Effector memory CD8-positive, alpha-beta T cell (primary cell): ENCODE measurements at places on chromosomes 6 and 20.

DNA sequence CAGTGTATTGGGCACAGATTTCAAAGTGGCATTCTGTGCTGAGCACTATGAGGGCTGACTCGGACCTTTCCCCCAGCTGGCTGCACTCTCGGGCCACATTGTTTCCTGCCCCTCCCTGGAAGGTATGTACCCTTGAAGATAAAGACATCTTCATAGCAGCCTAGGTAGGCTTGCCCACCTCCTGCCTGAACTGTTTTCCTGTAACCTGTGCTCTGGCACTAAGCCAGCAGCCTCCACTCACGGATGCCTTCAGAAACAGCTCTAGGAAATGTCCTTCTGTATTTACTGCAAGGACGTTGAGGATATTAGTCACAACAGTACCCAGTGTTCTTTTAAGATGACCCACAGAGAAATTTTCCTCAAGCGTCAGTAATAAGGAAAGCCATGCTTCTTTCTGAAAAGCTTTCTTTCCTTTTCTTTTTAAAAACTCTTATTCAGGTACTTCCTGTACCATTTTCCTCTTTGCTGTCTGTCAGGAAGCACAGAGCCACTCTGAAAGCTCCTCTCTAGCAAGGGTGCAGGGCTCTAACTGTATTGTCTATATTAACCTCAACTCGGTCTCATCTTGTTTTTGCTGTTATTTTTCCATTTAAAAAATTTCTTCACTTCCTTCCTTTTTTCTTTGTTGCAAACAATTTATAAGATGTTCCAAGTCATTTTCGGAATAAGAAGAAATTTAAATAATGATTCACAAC is 43.5 kb downstream of the TTI1 start:
- peak overlapping the region; percentile 66 for H3K4me3 ChIP-seq
- H3K4me1 ChIP-seq: peaks cover 24% of the 10 kb centered on the region
- H3K36me3 ChIP-seq: peaks cover 15% of the 10 kb centered on the region
- DNase-seq: no peak

DNA sequence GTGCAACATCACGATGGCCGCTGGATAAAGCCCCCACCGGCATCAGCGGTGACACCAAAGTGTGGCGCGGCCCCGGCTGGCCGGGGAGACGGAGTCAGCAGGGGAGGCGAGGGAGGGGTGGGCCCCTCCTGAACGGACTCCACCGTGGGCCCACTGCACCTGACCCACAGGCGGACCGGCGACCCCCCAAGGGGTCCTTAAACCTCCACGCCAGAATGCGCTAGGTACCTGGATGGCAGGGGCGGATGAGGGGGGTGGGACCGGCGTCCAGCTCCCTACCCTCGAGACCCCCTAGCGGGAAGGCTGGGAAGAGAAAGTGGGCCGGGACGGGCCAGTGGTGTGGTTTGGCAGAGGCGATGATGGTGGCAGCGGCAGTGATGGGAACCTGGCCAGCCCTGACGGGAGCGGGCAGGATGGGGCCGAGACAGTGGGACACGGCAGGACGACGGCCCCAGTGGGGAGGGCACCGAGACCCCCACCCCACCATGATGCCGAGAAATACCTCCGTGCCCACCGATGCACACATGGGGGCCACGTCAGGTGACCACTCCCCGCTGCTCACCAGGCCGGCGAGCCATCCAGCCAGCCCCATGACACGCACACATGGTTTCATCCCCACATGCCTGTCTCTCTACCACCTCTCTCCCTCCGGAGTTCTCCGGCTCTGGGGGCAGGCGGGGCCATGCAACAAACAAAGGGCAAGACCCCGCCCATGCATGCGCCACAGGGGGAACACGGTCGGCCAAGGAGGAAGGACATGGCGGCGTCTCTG is 771.9 kb upstream of the DEFB115 start:
- DNase-seq: no peak
- H3K36me3 ChIP-seq: peaks cover 4% of the 10 kb centered on the region
- no peak overlapping the region for H3K27ac ChIP-seq
- H3K4me3 ChIP-seq: no peak overlapping the region
- no peaks in the 10 kb centered on the region for H3K4me1 ChIP-seq
- no peaks in the 10 kb centered on the region for H3K27me3 ChIP-seq

DNA sequence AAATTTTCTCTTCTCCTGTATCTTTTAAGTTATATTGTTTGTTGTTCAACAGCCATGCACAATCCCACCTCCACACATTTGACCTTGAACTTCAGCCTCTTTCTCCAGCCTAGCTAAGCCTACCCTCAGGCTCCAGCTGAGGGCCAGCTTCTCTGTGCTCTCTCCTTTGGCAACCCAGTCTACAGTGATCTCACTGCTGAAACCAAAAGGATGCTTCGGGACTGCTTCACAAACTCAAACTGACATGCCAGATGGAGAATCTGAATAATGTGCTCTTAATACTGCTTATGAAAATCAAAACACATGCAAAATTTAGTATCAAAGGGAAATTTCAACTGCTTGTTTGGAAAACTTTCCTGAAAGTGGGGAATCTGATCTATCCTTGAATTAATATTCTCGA is 16.1 kb upstream of the RIN2 start:
- no peak for DNase-seq
- H3K27ac ChIP-seq: no peak overlapping the region
- H3K36me3 ChIP-seq: no peaks in the 10 kb centered on the region
- peaks cover 15% of the 10 kb centered on the region for H3K27me3 ChIP-seq

GRCh38 chr20:20009784-20010253 is 7.3 kb upstream of the NAA20 start:
- DNase-seq: no peak
- no peaks in the 10 kb centered on the region for H3K36me3 ChIP-seq
- no peaks in the 10 kb centered on the region for H3K4me1 ChIP-seq
- H3K27ac ChIP-seq: no peak overlapping the region
- no peak overlapping the region for H3K4me3 ChIP-seq
- peaks cover 41% of the 10 kb centered on the region for H3K27me3 ChIP-seq

GRCh38 chr6:25821341-25821740 is 10.5 kb downstream of the SLC17A1 start:
- H3K36me3 ChIP-seq: no peaks in the 10 kb centered on the region
- peaks cover 40% of the 10 kb centered on the region for H3K27me3 ChIP-seq
- H3K4me3 ChIP-seq: no peak overlapping the region
- H3K27ac ChIP-seq: no peak overlapping the region
- no peaks in the 10 kb centered on the region for H3K4me1 ChIP-seq
- no peak for DNase-seq

- no peaks in the 10 kb centered on the region for H3K36me3 ChIP-seq
- H3K4me1 ChIP-seq: no peaks in the 10 kb centered on the region
- peak; percentile 23 for DNase-seq
- no peak overlapping the region for H3K4me3 ChIP-seq
- H3K27me3 ChIP-seq: no peaks in the 10 kb centered on the region
Measured at GRCh38 chr6:2353412-2354137, 108.2 kb upstream of the GMDS start.

DNA sequence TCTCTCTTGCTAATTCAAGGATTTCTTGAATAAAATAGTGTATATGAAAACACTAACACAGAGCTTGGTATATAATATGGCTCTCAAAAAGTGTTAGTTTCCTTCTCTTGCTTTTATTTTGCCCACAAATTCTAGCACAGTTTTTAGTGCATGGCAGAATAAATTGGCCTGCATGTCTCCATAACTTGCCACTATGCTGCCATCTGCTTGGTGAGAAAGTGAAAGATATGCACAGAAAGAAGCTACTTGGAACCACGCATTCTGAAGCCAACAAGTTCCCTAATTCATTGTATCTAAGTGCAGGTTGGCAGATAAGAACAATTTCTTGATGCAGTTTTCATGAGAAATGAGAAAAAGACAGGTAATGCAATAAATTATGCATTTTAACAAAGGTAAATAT is 101.2 kb downstream of the EPHA7 start:
- no peaks in the 10 kb centered on the region for H3K36me3 ChIP-seq
- no peak for DNase-seq
- H3K27me3 ChIP-seq: no peaks in the 10 kb centered on the region
- no peak overlapping the region for H3K27ac ChIP-seq
- H3K4me1 ChIP-seq: no peaks in the 10 kb centered on the region
- H3K4me3 ChIP-seq: no peak overlapping the region

- no peak overlapping the region for H3K4me3 ChIP-seq
- no peak for DNase-seq
- H3K36me3 ChIP-seq: no peaks in the 10 kb centered on the region
- no peaks in the 10 kb centered on the region for H3K4me1 ChIP-seq
- H3K27me3 ChIP-seq: no peaks in the 10 kb centered on the region
Measured at GRCh38 chr6:22333802-22334201, 37.0 kb upstream of the PRL start.

GRCh38 chr20:62475772-62476055 is at the start of gene GATA5:
Gene GATA5, minus strand, starts transcription at chr20:62475995. Its CDS starts 474 bp downstream, at chr20:62475521.
- DNase-seq: no peak
- H3K4me1 ChIP-seq: no peaks in the 10 kb centered on the region
- no peaks in the 10 kb centered on the region for H3K36me3 ChIP-seq
- peaks cover 63% of the 10 kb centered on the region for H3K27me3 ChIP-seq

DNA sequence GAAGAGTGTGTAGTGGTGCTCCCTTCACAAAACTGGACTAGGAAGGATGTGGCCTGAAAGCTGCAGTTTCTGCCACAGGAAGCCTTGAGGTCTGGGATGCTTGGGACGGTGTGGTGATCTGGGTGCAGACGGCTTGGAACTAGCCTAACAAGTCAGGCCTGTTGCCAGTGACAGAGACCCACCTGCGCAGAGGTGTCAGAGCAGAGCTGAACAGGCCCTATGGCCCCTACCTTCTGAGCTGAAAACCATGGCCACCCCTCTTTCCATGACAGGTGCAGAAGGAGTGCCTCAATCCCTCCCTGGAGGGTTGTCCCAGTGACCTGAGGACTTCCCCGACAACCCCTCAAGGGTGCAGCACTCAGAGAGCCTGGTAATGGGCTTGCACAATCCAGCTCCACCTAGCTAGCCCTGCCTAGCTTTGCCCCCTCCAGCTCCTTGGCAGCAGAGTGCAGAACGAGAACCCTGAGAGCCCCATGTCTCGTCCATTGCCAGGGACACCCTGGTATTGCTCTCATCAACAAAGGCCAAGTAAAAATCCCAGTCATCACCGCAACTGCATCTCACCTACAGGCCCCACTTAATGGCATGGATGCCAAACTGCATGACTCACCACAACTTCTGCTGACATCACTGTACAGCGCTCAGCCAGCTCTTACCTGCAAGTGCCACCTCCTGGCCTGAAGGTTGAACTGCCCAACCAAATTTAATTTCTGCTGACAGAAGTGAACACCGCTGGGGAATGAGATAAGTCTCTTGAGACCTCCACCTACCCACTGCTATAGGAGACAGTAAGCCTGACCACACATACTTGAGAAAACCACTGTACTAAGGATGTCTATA is 563.1 kb downstream of the TFAP2A start:
- no peak overlapping the region for H3K4me3 ChIP-seq
- no peak for DNase-seq
- H3K27ac ChIP-seq: no peak overlapping the region
- H3K36me3 ChIP-seq: no peaks in the 10 kb centered on the region
- H3K27me3 ChIP-seq: no peaks in the 10 kb centered on the region

- H3K36me3 ChIP-seq: no peaks in the 10 kb centered on the region
- no peak overlapping the region for H3K27ac ChIP-seq
- no peak overlapping the region for H3K4me3 ChIP-seq
- H3K27me3 ChIP-seq: peaks cover 17% of the 10 kb centered on the region
Measured at GRCh38 chr6:113862112-113862511, 5.0 kb downstream of the MARCKS start.

- H3K4me1 ChIP-seq: no peaks in the 10 kb centered on the region
- no peak overlapping the region for H3K4me3 ChIP-seq
- no peak for DNase-seq
- peaks cover 21% of the 10 kb centered on the region for H3K27me3 ChIP-seq
- H3K27ac ChIP-seq: no peak overlapping the region
- no peaks in the 10 kb centered on the region for H3K36me3 ChIP-seq
Measured at GRCh38 chr20:9515741-9516233, 1.4 kb downstream of the LAMP5 start.

DNA sequence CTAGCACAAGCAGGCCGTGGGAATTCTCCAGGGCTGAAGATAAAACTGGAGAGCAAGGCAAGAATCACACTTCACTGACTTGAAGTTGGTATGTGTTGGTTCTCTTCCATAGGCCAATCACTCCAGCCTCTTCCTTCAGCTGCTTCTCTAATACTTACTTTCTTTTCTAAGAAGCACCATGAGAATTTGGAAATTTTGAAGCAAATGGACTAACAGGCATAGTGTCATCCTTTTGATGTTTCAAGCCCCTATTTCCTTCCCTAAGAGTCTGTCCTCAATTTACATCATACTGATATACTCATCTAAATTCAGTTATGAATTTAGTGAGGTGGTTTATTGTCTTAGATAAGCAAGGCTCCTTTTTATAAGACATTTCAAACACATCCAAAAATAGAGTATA is 24.0 kb downstream of the SLC26A8 start:
- H3K27me3 ChIP-seq: peaks cover 17% of the 10 kb centered on the region
- DNase-seq: no peak
- H3K27ac ChIP-seq: no peak overlapping the region
- no peaks in the 10 kb centered on the region for H3K36me3 ChIP-seq
- no peaks in the 10 kb centered on the region for H3K4me1 ChIP-seq

GRCh38 chr6:24385536-24386269 is 17.0 kb upstream of the MRS2 start:
- H3K4me1 ChIP-seq: no peaks in the 10 kb centered on the region
- peaks cover 40% of the 10 kb centered on the region for H3K27me3 ChIP-seq
- no peak for DNase-seq
- H3K36me3 ChIP-seq: no peaks in the 10 kb centered on the region
- H3K4me3 ChIP-seq: no peak overlapping the region

- H3K27ac ChIP-seq: no peak overlapping the region
- H3K4me1 ChIP-seq: peaks cover 14% of the 10 kb centered on the region
- no peaks in the 10 kb centered on the region for H3K36me3 ChIP-seq
- peaks cover 44% of the 10 kb centered on the region for H3K27me3 ChIP-seq
Measured at GRCh38 chr6:151289399-151290007, 49.7 kb downstream of the AKAP12 start.
